ENCODE measurements at places on chromosomes 12 and 14. TPM values are rescaled to one million over a fixed set of nuclear protein-coding genes. Genes with fewer than 3 reads are reported as not detected.

GRCh38 chr14:104571246-104571645, 8.3 kb upstream of the C14orf180 start:
- H3K4me3 ChIP-seq, result no peak overlapping the region
- H3K27ac ChIP-seq, result no peak overlapping the region
- H3K4me1 ChIP-seq, result no peaks in the 10 kb centered on the region
- H3K36me3 ChIP-seq, result no peaks in the 10 kb centered on the region
- no peaks in the 10 kb centered on the region for H3K27me3 ChIP-seq

DNA sequence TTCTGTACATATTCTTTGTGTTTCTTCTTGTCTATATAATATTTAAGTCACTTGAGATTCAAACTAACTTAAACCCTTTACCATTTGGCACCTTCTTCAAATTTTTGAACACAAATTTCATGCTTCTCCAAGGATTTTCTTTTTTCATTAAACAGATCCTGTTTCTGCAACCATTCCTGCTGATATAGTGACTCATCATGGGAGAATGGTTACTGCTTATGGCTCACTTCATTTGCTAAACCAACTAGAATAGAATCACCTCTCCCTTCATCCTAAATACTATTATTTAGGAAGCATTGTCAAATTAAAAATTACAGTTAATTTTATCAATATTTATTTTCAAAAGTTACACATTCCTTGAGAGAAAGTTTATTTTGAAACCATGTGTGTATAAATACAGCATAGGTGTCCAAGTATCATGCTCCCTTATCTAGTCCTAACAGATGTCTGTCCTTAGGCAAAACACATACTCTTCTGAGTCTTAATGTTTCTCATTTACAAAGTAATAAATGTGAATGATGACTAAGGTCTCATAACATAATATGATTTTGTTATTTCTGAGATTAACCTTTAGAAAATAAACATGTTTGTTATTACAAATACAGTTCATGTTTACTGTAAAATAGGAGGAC, 40.7 kb downstream of the PLCZ1 start:
- no peaks in the 10 kb centered on the region for H3K27me3 ChIP-seq
- H3K4me1 ChIP-seq, result no peaks in the 10 kb centered on the region
- H3K36me3 ChIP-seq, result no peaks in the 10 kb centered on the region
- no peak overlapping the region for H3K4me3 ChIP-seq

DNA sequence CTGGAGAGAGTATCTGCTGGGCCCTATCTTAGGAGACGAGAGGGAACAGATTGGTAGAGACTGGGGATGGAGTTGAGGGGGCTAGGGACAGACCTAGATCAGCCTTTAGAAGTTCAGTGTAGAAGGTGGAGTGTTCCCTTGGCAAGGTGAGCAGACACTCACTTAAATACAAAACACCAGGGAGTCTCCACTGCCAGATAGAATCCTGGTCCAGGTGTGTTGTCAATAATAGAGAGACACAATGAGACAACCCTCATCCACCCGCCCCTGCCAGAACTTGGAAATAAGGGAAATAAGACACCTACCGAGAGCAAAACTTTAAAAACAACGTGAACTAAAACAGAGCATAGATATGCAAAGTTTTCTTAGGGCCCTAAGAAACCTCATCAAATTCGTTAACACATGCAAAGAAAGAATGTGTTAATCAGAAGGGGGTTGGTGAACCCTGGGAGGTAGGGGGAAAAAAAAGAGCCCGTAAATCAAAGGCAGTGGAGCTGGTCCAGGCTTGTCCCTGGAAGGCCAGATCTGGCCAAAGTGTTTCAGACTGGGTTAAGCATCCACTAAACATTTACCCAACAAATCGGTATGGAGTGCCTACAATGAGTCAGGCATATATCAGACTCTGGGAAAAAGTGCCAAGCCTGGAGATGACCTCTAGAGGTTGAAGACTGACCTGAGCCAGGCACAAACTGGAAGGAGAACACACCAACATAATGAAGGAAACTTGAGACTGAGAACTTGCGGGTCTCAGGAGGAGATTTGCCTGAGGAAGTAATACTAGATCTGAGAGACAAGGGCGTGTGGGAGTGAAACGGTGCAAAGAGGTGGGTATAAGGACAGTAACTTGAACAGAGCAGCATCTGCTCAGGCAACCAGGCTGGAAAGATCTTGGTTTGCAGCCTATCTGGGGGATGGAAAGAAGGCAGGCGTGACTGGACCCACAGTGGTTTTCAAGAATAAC, 37.0 kb upstream of the OTX2 start:
- peak overlapping the region; percentile 4 for H3K4me3 ChIP-seq
- no peak overlapping the region for H3K27ac ChIP-seq
- peaks cover 59% of the 10 kb centered on the region for H3K27me3 ChIP-seq
- H3K36me3 ChIP-seq, result peaks cover 8% of the 10 kb centered on the region
- H3K4me1 ChIP-seq, result peaks cover 16% of the 10 kb centered on the region
- peak; percentile 78 for DNase-seq

- no peak overlapping the region for H3K4me3 ChIP-seq
- DNase-seq, result no peak
- H3K4me1 ChIP-seq, result no peaks in the 10 kb centered on the region
- H3K36me3 ChIP-seq, result peaks cover 28% of the 10 kb centered on the region
- H3K27ac ChIP-seq, result no peak overlapping the region
Observed at GRCh38 chr14:102203382-102203781, 63.7 kb downstream of the WDR20 start.

DNA sequence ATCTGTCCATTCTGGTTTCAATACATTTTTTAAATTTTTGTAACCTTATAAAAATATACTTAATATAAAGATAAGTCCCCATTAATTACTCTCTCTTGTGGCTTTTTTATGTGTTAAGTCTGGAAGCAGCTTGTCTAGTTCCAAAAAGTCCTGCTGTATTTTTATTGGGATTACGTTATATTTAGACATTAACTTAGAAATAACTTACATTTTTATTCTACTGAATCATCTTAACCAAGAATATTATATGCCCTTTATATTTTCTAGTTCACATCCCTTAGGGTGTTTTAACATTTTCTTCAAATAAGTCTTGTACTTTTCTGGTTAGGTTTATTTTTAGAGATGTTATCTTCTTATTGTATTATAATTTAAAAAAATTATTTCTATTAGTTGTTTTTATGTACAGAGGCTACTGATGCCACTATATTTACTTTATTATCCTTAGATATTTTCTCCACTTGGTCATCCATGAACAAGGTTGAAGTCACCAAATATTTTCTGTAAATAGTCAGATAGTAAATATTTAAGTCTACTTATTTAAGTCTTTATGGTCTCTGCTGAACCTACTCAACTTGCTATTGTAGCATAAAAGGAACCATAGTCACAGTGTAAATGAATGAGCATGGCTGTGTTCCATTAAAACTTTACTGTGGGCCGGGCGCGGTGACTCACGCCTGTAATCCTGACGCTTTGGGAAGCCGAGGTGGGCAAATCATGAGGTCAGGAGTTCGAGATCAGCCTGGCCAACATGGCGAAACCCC, 132.4 kb upstream of the NEDD1 start:
- no peaks in the 10 kb centered on the region for H3K4me1 ChIP-seq
- H3K4me3 ChIP-seq, result no peak overlapping the region
- no peak overlapping the region for H3K27ac ChIP-seq
- no peaks in the 10 kb centered on the region for H3K27me3 ChIP-seq
- no peak for DNase-seq
- no peaks in the 10 kb centered on the region for H3K36me3 ChIP-seq

DNA sequence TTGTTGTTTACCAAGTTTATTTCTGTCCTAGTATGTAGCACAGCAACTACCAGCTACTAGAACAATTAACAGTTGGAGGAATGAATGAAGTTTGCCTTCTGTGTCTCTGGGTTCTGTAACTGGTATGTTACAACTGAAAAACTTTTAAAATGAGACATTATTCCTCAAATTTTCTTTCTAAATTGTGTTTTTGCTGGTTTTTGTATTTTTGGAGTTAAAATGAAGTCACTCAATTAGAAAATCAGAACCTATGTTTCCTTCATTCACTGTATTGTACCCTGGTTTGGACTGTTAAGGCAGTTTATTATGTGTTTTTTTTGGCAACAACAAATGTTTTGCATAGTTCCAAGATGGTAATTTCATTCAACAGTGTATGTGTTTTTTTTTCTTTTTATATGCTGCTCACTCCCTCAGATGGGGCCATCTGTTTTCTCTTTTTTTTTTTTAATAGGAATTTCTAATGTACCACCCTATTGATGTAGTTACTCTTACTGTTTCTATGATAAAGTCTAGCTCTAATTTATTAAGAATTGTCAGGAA, 30.2 kb upstream of the EVL start:
- H3K36me3 ChIP-seq, result no peaks in the 10 kb centered on the region
- H3K4me3 ChIP-seq, result no peak overlapping the region

DNA sequence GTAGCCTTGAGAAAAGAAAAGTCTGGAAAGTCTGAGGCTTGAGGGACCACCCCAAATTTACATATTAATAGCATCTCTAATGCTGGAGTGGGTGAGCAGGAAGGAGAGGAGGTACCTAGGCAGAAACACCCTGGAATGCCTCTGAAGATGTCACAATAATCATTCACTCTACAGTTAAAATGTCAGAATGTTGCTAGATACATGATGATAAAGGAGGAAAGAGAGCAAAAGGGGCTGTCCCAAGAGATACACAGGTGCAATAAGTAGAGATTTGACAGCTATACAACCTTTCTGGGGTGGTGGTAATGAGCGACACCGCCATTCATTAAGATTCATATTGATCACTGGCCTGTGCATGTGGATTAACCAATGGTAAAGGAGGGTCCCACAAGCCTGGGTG, 540.5 kb upstream of the FBXO33 start:
- no peaks in the 10 kb centered on the region for H3K27me3 ChIP-seq
- no peak for DNase-seq
- no peak overlapping the region for H3K27ac ChIP-seq
- peaks cover 4% of the 10 kb centered on the region for H3K4me1 ChIP-seq
- no peaks in the 10 kb centered on the region for H3K36me3 ChIP-seq
- H3K4me3 ChIP-seq, result no peak overlapping the region

GRCh38 chr14:55071870-55072640, 20.6 kb downstream of the MAPK1IP1L start:
- no peaks in the 10 kb centered on the region for H3K4me1 ChIP-seq
- no peak overlapping the region for H3K4me3 ChIP-seq
- no peak overlapping the region for H3K27ac ChIP-seq
- peaks cover 4% of the 10 kb centered on the region for H3K36me3 ChIP-seq
- no peaks in the 10 kb centered on the region for H3K27me3 ChIP-seq

DNA sequence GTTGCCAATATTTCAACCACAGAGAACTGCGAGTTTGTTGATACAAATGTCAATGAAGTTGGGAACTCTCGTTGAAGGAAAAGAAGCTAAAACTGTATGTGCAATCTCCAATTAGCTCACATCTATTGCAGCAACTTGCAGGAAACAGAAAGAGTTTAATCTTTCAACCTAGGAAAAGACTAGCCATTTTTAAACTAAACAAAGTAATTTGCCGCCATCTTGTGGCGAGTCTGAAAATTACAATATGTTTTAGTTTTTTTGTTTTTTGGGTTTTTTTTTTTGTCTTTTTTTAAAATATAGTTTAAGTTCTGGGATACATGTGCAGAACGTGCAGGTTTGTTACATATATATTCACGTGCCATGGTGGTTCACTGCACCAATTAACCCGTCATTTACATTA, 131.2 kb upstream of the FOXG1 start:
- no peak overlapping the region for H3K4me3 ChIP-seq
- no peak for DNase-seq
- no peaks in the 10 kb centered on the region for H3K36me3 ChIP-seq
- H3K27ac ChIP-seq, result no peak overlapping the region
- H3K27me3 ChIP-seq, result no peaks in the 10 kb centered on the region
- H3K4me1 ChIP-seq, result no peaks in the 10 kb centered on the region

DNA sequence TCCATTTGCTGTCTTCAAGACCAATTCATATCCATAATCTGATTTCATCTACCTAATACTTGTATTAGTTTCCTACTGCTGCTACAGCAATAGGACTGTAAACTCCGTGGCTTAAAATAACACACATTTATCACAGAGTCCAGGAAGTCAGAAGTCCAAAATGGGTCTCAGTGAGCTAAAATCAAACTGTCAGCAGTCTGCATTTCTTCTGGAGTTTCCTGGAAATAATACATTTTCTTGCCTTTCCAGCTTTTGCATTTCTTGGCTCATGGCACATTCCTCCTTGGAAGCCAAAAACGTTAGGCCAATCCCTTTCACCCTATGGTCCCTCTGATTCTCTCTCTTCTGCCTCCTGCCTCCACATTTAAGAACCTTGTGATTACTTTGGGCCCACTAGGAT, 239.8 kb downstream of the PRKD1 start:
- H3K4me3 ChIP-seq, result no peak overlapping the region
- no peaks in the 10 kb centered on the region for H3K27me3 ChIP-seq
- DNase-seq, result no peak
- no peaks in the 10 kb centered on the region for H3K4me1 ChIP-seq
- no peak overlapping the region for H3K27ac ChIP-seq

GRCh38 chr12:119208626-119209061, 29.9 kb downstream of the HSPB8 start:
- DNase-seq, result peak; percentile 76
- no peaks in the 10 kb centered on the region for H3K27me3 ChIP-seq
- H3K4me3 ChIP-seq, result no peak overlapping the region
- H3K27ac ChIP-seq, result no peak overlapping the region
- H3K4me1 ChIP-seq, result peaks cover 4% of the 10 kb centered on the region

- no peak overlapping the region for H3K27ac ChIP-seq
- H3K36me3 ChIP-seq, result no peaks in the 10 kb centered on the region
- DNase-seq, result no peak
- no peak overlapping the region for H3K4me3 ChIP-seq
- no peaks in the 10 kb centered on the region for H3K27me3 ChIP-seq
- no peaks in the 10 kb centered on the region for H3K4me1 ChIP-seq
Observed at GRCh38 chr14:105043641-105044040, 21.6 kb downstream of the GPR132 start.

- H3K27me3 ChIP-seq, result peaks cover 44% of the 10 kb centered on the region
- peak overlapping the region; percentile 87 for H3K4me3 ChIP-seq
- H3K4me1 ChIP-seq, result peaks cover 3% of the 10 kb centered on the region
Observed at GRCh38 chr12:26126340-26127284, 1.8 kb upstream of the BHLHE41 start.

DNA sequence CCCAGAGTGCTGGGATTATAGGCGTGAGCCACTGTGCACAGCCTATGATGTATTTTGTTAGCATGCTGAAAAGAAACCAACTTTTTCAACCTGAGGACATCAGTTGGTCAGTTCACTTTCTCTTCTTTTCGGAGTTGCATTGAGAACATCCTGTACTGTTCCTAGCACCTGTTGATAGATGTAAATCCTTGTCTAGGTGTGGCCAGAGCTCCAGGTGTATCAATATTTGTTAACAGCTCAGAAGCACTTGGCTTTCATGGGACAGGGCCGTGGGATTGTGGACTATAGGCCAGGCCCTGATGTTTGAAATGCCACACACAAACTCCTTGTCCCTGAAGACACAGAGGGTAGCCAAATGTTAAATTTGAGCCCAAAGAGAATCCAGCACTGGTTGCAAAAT, 14.9 kb downstream of the HCAR2 start:
- DNase-seq, result no peak
- H3K4me1 ChIP-seq, result no peaks in the 10 kb centered on the region
- H3K4me3 ChIP-seq, result no peak overlapping the region
- no peak overlapping the region for H3K27ac ChIP-seq

- peaks cover 93% of the 10 kb centered on the region for H3K27me3 ChIP-seq
- DNase-seq, result no peak
- no peaks in the 10 kb centered on the region for H3K36me3 ChIP-seq
- H3K27ac ChIP-seq, result no peak overlapping the region
Observed at GRCh38 chr12:54009171-54010052, 627 bp downstream of the HOXC8 start.

The BCL2L14 gene
- total RNA-seq, result 0.28 TPM

The CMAS gene
- total RNA-seq, result 46.7 TPM

The FOXA1 gene
- total RNA-seq, result 0.07 TPM

The C12orf60 gene
- 1.6 TPM for total RNA-seq

The SIRT4 gene
- 2.1 TPM for total RNA-seq

The PTGER2 gene
- 0.68 TPM for total RNA-seq

All from H9 (cell line).